ENCODE measurements at places on chromosomes 2 and 18.

DNA sequence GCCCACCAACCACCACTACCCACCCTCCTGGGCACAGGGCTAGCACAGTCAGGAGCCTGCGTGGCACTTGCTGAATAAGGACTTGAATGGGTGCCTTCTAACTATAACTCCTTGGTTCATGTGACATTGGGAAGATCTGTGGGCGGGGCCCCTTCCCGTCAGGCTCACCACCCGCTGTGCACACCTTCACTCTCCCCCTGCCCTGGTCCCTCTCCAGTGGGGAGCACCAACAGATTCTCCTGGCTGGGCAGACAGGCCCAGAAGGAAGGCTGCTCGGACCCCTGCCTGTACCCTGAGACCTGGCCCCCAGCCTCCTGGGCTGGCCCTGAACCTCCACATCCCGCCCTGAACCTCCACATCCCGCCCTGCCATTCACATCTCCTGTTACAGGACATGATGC is 33.4 kb upstream of the POMC start:
- no peak for DNase-seq

GRCh38 chr2:160194351-160194750 is 5.7 kb downstream of the ITGB6 start:
- DNase-seq: no peak

GRCh38 chr18:28801876-28802275 is 624.9 kb upstream of the CDH2 start:
- DNase-seq: no peak

GRCh38 chr2:44916291-44916690 is 25.2 kb upstream of the SIX3 start:
- no peak for DNase-seq

GRCh38 chr2:17470855-17471641 is 47.2 kb downstream of the RAD51AP2 start:
- DNase-seq: no peak

DNA sequence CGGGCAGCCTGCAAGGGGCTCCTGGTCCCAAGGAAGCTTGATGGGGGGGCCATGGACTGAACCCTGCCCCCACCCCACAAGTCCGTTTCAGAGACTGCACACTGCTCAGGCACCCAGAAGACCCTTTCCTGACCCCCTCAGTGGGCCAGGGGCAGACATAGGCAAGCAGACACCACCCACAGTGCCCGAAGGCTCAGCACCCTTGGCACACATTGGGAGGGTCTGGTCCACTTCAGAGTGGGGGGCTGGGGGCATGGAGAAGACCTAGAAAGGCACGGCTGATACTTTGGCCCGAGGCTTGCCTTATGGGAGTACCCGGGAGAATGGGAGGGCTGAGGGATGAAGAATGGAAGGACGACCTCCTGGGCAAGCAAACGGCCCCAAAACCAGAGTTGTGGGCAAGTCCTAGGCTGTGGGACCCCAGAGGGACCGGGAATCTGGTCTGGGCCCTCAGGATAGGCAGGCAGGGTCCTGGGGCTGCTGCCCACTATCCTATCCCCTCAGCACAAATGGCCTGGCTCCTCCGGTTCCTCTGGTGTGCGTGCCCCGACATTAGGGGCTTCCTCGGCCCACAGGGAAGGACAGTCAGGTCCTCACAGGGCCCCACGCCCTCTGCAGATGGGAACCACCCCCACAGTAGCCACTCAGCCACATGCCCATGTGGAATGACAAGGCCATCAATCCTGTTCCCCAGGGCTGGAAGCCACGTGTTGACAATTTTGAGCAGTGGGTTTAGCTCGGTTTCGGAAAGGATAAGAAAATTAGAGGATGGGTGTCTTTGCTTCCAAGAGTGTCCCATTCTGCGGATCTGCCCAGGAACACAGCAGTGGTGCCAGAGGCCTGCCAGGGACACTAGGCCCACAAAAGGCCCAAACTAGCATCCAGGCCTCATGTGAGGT is 15.0 kb upstream of the GPC1 start:
- no peak for DNase-seq

- DNase-seq: no peak
These were observed 2.3 kb downstream of the ZNF513 start for GRCh38 chr2:27378096-27378808.

- DNase-seq: no peak
These were observed 333.8 kb upstream of the TNP1 start for GRCh38 chr2:217193431-217194340.

DNA sequence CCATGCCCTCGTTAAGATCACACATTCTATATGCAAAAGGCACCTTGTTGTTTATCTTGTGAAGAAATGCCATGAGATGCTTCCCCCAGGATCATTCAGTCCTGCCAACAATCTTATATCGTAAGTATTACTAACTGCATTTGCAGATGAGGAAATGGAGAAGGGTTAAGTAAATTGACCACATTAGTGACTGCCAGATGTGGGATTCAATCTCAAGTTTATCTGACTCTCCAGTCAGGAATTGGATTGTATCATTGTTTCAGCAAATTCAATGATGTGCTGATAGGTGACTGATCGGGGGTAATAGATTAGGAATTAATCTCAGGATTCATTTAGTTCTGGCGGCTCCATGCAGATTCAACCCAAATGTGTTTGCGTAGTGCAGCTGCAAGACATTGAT is 106.2 kb downstream of the CNTNAP5 start:
- DNase-seq: no peak

DNA sequence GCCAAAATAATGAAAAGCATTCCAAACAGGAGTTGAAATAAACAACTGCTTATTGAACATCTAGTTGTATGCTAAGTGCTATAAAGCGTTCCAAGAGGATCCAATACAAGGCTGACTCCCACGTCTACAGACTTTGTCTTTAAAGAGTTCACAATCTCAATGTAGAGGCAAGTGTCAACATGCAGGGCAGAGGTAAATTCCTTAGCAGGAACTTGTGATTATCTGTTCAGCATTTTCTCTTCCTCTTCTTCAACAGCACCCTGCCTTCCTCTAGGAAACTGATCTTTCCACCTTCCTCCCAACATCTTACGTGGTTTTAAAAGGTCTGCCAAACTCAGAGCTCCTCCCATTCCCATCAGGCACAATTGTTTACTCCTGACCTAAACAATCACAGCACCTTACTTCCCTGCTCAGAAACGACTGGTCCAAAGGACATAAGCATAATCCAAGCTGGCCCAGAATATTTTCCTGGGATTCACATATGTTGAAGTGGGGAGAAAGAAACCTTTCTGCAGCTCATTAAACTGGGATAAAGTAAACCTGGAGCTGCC is 83.9 kb downstream of the ITSN2 start:
- DNase-seq: no peak

GRCh38 chr2:214550786-214551185 is 139.9 kb downstream of the VWC2L start:
- DNase-seq: no peak

DNA sequence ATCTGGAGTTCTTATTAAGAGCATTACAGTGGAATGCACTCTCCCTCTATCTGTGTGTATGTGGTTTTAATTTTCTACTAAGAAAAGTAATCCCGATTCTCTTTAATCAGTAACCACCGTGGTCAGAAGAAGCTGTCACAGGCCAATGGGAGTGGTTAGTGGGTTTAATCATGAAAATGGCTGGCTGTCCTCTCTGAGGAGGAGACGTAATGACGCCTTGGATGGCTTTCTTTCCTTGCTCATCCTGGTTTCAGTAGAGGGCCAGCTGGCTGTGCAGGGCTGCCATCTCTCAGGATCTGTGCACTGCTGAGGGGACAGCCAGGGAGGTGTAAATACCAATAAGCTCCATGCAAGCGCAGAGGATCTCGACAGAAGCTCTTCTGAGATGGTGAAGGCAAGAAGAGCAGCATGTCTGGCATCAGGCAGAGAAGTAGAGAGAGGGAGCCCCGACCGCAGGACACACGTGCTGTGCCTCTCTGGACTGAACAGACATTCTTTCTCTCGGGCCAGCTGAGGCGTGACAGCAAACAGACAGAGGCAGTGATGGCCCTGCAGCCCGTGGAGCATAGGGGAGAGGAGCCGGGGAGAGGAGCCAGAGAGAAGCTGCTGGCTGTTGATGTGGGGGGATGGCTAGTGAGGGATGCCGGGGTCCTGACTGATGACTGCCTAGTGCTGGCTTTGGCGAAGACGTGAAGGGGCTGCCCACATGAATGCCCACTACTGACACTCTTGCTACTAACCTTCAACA is 65.1 kb upstream of the DAPL1 start:
- DNase-seq: no peak

DNA sequence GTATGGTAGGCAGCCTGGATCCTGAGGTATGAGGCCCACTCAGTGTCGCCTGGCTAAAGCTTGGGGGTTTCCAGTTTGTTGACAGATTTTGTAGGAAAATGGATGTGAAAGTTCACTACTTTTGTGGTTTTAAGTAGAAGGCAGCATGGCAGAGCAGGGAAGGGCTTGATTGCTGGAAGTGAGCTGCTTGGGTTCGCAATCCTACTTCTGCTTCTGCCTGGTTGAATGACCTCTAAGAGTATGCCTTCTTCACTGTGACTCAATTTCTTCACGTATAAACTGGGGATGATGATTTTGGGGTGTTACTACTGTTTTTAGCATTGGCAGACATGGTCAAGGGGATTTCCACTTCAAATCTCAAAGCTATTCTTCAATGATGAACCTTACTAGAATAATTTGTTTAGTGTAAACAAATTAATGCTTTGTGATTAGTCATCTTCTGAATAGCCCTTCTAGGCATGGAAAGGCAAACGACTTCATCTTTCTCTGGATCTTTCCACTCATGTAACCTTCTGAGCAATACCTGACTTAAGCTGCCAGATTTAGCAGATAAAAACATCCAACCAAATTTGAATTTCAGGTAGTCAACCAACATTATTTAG is 13.2 kb downstream of the BMP10 start:
- no peak for DNase-seq

- no peak for DNase-seq
These were observed 182.7 kb downstream of the UXS1 start for GRCh38 chr2:106011380-106011779.

DNA sequence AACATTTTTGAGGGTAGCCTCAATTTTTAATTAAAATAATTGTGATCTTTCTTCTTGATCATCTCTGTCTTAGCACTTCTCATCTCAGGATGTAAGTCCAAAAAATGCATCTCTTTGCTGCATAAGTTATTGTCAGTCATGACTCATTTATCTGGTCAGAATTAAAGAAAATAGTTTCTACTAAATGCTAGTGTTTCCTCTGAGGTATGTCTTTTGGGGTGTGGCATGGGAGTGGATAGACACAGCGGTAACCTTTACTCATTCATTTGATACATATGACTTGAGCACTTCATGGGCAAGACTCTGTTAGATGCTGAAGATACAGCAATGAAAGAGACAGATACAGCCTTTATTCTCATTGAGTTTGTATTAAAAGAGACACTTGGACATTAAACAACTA is 284.7 kb downstream of the IRS1 start:
- DNase-seq: no peak

DNA sequence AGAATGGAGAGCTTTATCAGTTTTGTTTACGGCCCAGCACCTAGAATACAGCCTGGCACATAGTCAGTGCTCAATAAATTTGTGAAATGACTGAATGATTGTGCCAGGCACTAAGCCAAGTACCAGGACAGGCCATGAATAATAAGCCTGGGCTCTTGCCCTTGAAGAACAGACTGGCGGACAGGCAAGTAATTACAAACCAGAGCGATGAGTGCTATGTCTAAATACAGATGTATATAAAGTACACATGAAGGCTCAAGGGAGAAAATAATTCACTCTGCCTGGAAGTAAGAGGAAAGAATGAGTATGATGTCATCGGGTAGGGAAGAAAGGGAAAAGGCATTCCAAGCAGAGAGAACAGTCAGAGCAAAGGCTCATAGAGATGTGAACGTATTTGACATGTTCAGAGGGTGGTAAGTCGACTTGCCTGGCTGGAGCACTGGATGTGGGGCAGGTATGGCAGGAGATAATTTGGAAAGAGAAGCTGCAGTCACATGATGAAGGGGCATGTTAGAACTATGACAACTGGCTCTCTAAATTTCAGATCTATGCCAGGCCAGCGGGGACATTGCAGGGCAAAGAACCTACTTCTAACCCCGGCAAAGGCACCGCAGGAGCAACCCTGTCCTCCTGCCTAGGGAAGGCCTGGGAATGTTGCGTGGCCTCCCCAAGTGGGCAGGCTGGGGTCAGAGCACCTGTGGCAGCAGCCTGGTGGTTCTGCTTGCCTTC is 119.1 kb upstream of the STPG4 start:
- no peak for DNase-seq

GRCh38 chr2:15732341-15733077 is 140.8 kb downstream of the DDX1 start:
- peak; percentile 17 for DNase-seq

DNA sequence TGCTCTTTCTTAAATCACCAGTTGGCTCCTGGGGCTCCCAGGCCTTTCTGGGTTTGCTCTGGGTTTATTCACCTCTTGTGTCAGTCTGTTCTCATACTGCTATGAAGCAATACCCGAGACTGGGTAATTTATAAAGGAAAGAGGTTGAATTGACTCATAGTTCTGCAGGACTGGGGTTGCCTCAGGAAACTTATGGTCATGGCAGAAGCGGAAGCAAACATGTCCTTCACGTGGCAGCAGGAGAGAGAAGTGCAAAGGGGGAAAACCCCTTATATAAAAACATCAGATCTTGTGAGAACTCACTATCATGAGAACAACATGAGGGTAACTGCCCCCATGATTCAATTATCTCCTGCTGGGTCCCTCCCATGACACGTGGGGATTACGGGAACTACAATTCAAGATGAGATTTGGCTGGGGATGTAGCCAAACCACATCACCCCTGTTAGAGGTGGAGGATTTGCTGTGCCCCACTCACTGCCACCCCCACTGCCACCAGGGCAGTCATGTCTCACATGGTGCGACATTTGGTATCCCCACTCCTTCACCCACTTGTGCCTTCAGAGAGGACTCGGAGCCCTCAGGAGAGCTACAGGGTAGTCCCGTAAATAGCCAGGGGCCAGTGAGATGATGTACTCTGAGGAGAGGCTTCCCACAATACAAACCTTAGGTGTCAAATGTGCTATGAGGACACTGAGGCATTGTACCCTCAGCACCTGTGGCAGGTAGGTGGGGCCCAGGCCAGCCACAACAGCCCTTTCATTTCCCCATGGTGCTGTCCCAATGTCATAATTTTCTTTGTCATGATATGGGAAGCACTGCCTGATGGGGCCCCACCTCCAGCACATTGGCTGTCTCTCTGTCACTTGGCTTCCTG is 35.7 kb downstream of the CDC42EP3 start:
- no peak for DNase-seq
